Putamen (tissue), 1 donor: ENCODE measurements at places on chromosomes 7 and 10.

DNA sequence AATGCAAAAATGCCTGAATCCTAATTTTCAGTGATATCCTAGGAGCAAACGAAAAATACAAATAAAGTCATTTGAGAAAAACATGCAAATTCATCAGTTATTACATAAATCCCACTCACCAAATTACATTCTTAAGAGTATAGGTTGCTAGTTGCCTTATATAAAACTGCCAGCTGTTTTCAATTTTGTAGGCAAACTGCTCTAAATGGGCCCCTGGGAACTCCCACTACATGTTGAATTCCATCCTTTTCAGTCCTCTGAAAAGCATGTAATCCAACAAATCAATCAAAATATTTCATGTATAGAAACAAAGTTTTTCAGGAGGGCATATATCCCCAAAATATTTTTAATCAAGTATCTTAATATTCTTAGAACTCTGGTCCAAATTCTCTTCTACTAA is 2.1 kb upstream of the JMJD1C start:
- DNase-seq: no peak

GRCh38 chr10:77390481-77390891 is 247.1 kb downstream of the KCNMA1 start:
- DNase-seq: no peak

DNA sequence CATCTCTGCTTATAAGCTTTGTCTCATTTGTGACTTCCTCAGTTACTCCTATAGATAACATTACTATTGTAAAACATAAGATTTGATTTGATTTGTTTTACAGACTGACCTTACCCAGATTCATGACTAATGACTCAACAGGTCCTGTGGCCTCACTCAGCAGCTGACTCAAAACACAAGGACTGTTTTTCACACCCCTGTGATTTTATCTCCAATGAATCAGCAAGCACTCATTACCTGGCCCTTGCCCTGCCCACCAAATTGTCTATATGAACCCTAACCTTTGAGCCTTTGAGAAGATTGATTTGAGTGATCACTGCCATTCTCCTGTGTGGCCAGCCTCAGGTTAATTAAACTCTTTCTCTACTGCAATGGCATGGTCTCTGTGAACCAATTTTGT is 1064.6 kb upstream of the LRRTM3 start:
- no peak for DNase-seq

- DNase-seq: no peak
Measured at GRCh38 chr7:17530244-17530643, 231.8 kb downstream of the AHR start.

DNA sequence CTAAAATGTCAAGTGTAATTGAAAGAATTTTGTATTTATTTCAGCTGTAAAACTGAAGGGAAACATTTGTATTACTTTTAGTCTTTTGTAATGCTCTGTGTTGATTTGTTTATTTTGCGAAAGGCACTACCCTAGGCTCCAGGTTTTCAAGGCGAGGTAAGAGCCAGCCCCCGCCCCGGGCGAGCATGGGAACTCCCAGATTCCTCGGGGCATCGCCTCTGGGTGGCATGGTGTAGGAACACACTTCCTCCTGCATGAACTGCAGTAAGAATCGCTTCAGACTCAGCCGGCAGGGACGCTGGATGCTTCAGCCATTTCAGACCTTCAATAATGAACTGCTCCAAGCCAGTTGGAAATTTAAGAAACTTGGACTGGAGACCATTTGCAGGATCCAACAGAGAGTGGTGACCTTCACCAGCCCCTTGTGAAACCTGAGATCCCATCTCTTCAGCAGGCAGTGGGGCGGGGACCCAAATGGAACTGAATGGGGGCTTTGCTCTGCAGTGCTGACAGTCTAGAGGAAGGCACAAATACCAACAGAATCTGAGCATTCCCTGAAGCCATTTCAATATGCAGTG is 544.3 kb upstream of the MGMT start:
- no peak for DNase-seq

GRCh38 chr10:131896403-131896802 is 4.4 kb upstream of the PPP2R2D start:
- DNase-seq: no peak

DNA sequence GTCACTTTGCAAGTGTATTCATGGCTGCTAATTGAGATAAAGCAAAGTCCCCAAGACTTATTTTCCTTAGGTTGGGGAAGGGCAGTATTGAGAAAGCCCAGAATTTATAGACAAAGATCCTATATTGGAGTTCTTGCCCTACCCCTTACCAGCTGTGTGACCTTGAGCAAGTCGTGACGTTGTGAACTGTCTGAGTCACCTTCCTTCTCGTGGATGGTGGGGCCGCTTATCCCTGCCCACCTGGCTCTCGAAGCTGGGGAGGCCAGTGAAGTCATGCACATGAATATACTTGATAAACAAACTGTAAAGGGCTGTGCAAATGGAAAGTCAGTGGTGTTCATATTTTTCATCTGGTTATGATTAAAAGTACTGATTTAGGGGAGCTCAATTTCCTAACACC is 127.4 kb downstream of the TACC2 start:
- DNase-seq: no peak

DNA sequence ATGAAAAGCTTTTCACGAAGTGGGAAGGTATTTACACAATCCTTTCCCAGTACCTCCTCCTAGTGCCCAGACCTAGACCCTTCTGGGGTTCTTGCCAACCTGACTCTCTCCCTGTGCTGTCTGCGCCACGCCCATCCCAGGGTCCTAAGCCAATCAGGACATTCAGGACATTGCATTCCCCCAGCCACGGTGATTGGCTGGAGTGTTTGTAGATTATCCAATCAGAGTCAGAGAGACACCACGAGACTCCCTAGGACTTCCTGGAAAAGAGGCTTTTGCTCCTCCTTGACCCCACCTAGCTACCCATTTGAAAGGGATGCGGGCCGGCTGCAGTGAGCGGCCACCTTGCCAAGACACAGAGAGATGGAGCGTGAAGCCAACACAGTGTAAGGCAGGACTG is 3.5 kb upstream of the GDF2 start:
- no peak for DNase-seq

DNA sequence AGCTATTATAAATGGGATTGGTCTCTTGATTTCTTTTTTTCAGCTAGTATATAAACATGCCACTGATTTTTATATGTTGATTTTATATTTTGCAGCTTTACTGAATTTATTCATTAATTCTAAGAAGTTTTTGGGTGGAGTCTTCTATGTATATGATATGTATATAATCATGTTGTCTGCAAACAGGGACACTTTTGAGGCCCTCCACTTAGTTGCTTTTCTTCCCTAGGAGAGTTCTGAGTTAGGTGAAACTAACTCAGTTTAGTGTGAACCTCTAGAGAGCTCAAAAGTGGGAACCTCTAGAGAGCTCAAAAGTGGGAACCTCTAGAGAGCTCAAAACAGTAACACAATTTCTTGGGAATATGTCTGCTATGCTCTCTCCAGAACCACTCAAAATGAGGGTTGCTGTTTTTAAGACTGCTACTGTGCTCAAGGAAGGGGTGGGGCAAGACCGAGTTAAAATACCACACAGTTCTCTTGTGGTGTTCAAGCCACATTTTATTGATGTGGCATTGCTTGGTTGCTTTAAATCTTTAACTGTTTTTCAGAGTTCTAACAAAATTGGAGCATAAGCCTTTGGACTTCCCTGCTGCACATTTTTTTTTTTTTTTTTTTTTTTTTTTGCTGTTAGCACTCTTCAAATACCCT is 13.2 kb downstream of the CCDC7 start:
- DNase-seq: no peak

DNA sequence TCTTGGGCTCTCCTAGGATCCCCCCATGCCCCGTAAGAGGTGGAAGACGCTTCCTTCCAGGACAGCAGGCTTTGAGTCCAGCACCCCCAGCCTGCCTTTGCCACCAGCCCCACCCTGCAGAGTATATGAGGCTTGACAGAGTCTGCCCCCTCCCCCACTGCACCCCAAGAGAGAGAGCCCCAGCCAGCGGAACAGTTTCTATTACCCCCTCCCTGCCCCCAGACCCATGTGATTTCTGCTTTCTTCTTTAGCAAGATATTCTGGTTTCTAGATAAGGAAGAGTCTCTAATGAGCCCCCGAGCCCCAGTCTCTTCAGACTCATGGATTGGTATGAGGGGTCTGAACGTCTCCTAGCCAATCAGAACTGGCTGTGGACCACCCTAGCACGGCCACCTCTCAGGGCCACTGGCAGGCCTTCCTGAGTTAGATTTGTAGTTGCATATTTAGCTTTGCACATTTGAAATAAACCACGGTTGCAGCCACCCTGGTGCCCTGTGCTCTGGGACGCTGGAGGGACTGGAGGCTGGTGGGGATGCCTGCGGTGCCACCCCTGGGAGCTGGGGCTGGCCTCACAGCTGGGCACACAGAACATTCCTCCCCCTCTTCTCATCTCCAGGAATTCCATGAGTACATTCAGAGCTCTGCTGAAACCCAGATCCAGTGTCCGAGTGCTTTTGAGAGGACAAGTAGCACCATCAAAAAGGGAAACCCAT is 3.0 kb upstream of the SH2B2 start:
- no peak for DNase-seq

GRCh38 chr7:102125127-102125596 is 161.5 kb upstream of the SH2B2 start:
- no peak for DNase-seq

GRCh38 chr10:36880898-36881297 is 244.5 kb upstream of the ANKRD30A start:
- DNase-seq: no peak

GRCh38 chr10:113520690-113521474 is 32.0 kb upstream of the HABP2 start:
- peak; percentile 31 for DNase-seq

- DNase-seq: no peak
Measured at GRCh38 chr10:92047215-92047614, 123.6 kb downstream of the BTAF1 start.

GRCh38 chr10:50231515-50232260 is 19.6 kb downstream of the ASAH2 start:
- DNase-seq: no peak

GRCh38 chr10:67471022-67471421 is 225.0 kb downstream of the CTNNA3 start:
- no peak for DNase-seq

DNA sequence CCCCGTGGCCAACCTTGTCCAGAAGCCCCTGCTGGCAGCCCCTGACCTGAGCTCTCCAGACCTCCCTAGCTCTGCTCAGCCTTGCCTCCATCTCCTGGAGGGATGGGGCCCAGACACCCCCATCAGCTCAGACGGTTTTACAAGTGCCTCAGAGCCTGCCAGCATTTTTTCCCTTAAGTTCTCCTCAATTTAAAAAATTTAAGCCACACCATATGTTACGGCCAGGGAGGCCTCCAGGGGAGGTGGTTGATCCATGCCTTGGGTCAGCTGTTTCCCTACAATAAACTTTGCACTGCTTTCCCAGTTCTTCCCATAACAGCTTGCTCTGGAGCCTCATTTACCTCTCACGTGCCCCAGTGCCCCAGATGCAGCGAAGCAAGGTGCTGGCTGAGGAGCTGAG is 143.5 kb downstream of the RGS10 start:
- no peak for DNase-seq

DNA sequence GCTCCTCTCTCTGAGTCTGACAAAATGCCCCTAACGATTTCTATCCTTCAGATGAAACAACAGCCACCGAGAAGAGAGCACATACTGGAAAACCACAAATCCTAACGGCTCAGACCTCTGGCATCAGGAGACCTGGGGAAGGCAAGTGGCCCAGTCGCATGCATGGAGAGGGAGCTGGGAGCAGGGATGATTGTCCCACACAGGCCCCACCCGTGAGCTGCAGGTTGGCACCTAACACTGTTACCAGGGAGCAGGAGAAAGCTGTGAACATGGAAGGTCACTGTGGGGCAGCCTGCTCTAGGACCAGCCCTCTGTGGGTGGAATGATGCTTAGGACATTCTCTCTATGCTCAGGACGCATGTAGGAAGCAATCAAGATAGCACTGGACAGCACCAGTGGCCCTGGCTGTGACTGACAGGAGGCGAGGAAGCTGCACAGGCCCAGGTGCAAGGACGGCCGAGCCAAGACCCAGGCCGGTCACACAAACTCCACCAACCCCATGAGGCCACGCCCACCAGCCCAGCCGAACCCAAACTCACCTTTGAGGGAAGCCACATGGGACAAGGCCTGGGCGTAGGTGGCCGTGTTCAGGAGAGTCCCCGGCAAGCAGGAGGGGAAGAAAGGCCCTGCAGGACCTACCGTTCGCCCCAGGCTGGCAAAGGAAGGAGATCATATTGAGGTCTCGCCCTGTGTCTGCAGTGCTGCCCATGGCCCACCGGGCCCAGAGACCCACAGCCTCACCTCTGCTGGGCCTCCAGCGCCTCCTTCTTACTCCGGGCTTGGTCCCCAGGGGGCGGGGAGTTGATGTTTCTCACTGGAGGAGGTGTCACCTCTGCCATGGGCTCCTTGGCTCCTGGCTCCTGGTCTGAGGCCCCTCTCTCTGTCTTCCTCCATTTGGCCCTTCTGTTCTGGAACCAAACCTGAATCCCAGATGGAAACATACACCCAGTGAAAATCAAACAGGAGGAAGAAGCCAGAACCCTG is 9.7 kb downstream of the DRGX start:
- no peak for DNase-seq

DNA sequence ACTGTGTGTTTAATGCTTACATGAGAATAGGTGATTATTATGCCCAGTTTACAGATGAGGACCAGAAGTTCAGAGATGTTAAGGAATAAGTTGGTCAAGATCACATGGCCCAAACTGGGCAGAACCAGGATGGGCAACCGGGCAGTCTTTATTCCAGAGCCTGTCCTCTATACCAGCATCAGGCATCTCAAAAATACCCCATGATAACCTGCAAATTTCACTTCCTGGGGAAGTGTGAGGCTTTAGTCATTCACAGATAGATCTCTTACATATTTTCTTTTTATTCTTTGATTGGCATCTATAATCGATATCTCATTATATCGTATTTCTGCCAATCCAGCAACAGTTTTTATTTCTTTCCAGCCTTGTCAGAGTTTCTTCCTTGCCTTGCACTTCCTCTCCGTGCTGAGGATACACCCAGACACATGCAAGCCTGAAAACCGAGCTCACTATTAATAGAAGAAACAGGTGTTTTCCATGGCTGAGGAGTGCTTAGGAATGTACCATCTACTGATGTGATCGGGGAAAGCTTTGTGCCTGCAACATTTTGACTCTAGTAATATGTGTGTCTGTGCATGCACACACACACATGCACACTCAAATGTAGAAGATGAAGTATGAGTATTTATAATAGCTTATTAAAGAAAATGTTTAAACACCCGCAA is 82.4 kb downstream of the CREM start:
- peak; percentile 41 for DNase-seq

DNA sequence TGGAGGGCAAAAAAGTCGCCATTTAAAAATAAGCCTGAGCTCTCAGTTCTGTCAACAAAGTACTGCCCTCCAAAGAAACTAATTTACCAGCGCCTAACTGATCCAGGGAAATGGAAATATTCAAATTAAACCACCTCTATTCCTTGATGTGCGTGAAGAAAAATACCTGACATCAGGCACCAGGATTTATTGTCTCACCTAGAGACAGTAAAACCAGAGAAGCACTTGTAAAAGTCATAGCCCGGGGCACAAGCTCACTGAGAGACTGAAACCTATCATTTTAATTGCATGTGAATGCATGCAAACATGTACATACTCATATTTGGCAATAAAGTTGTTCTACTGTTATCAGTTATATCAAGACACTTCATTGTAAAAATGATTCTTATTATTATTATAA is 147.3 kb upstream of the VSTM2A start:
- no peak for DNase-seq

GRCh38 chr10:72503241-72503640 is 122.6 kb downstream of the MICU1 start:
- DNase-seq: no peak
